ENCODE measurements at places on chromosomes 7 and 10.

- DNase-seq = peak; percentile 53
These were observed 175.6 kb downstream of the PLXNA4 start for GRCh38 chr7:132400561-132401142.

DNA sequence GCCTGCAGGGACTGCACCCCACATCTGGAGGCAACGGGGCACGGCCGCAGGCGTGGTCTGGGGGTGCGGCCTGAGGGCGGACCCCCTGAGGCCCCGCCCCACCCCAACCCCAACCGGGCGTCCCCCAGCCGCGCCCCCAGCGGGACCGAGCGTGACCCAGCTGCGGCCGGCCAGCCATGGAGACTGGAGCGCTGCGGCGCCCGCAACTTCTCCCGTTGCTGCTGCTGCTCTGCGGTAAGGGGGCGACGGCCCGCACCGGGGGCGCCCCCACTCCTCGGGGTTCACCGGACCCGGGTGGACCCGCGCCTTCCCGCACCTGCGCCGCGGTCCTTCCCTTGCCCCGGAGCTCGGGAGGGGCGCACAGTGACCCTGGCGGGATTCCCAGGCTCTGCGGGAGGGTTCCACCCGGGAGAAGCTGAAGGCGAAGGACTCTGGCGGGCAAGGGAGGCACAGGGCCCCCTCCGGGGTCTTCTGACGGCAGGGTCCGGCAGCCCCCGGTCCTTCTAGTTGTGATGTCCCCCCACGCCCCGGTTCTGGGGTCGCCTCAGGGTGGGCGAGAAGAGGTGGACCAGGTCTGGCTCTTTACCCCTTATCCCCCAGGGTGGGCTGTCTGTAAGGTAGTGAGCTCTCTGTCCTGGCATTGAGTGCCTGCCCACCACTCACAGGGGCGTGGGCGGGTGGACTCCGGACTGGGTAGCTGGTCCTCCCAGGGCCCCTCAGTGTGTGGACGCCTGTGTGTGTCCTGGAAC lies at the start of gene RAMP3:
Gene RAMP3 (plus strand): TSS at position 139 of the 749 bp plus-strand sequence. CDS start 38 bp downstream, at position 177.
- peak; percentile 59 for DNase-seq

GRCh38 chr7:109996927-109997326 lies 1094.0 kb upstream of the LRRN3 start:
- DNase-seq = no peak

DNA sequence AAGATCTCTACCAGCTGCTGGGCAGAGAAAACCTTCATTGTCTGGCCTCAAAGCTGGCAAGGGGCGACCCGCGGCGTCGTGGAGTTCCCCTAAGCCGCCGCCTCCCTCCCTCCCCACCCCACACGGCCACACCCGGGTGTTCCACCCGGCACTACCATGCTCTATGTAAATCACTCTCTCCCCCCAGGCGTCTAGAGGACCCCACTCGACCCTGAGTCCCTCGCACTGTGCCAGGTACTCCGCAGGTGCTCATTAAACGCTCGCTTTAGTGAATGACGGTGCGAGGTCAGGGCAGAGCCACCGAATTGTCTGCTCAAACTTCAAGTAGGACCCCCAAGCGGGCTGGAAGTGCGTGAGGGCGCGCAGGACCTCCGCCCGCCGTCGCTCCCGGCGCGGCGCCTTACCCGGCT lies 628 bp downstream of the PARP12 start:
- no peak for DNase-seq

DNA sequence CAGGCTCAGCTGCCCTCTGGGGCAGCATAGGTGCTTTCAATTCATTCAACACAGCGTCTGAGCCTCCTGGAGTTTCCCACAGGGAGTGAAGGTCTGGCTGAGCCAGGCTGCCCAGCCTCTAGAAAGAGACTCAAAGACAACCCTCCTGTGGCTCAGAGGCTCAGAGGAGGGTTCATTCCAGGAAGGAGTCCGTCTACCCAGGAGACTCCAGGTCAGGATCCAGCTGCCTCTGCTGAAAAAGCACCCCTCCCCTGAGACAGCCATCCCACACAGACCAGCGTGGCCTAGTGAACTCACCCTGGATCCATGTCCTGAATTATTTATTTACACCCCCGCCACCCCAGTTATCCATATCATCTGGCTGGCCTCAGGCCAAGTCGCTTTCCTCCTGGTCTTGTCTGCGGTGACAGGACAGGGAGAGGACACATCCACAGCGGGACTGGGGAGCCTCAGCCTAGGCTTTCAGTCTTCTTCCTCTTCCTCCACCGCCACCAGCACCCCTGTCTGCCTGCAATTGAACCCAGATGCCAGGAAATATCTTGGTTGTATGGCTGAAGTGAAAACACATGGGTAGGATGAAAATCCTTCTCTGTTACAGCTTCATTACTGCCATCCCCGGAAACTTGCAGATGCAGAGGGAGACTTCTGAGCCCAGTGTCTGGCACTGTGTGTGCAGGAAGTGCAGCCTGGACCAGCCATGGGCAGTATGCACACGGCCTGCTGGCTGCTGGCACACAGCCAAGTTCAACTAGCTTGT lies 44.0 kb upstream of the COL13A1 start:
- DNase-seq = peak; percentile 57

- no peak for DNase-seq
These were observed 36.2 kb downstream of the BAG3 start for GRCh38 chr10:119687192-119688032.

DNA sequence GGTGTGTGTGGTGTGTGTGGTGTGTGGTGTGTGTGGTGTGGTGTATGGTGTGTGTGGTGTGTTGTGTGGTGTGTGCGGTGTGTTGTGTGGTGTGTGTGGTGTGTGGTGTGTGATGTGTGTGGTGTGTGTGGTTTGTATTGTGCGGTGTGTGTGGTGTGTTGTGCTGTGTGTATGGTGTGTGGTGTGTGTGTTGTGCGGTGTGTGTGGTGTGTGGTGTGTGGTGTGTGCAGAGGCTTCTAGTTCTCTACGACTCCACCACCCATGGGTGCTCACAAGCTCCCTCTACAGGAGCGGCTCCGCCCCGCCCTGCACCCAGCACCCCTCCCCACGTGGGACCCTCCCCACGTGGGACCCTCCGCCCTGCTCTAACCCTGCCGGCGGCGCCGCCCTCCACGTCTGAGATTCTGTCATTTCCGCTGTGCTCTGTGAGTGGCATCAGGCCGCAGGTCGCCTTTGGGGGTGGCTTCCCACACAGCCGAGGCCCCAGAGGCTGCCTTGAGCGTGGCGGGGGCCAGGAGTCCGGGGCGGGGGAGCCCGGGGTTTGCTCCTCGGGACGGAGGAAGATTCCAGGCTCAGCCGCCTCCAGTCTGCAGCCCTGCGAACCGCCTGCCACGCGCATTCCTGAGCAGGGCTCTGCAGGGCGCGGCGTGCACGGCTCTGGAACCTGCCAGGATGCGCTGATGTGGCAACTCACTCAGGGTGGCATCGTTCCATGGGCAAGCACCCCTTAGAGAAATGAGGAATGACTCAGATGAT lies 37.0 kb upstream of the DNAJB6 start:
- no peak for DNase-seq

- DNase-seq = peak; percentile 63
These were observed 1.1 kb downstream of the TTYH3 start for GRCh38 chr7:2632733-2633537.

GRCh38 chr7:98795741-98796493 lies 73.9 kb downstream of the TMEM130 start:
- no peak for DNase-seq

GRCh38 chr7:158611541-158611940 lies 23.9 kb upstream of the PTPRN2 start:
- no peak for DNase-seq

- DNase-seq = no peak
These were observed at the start of gene PTPN12 for GRCh38 chr7:77537136-77537777. PTPN12 (plus strand) TSS chr7:77537295; CDS start chr7:77537547, 252 bp downstream.

GRCh38 chr7:27952456-27953285 lies 212.7 kb downstream of the TAX1BP1 start:
- no peak for DNase-seq

GRCh38 chr10:3925184-3925583 lies 140.2 kb upstream of the KLF6 start:
- no peak for DNase-seq

- no peak for DNase-seq
These were observed 4.4 kb downstream of the EIF3B start for GRCh38 chr7:2358968-2359527.

DNA sequence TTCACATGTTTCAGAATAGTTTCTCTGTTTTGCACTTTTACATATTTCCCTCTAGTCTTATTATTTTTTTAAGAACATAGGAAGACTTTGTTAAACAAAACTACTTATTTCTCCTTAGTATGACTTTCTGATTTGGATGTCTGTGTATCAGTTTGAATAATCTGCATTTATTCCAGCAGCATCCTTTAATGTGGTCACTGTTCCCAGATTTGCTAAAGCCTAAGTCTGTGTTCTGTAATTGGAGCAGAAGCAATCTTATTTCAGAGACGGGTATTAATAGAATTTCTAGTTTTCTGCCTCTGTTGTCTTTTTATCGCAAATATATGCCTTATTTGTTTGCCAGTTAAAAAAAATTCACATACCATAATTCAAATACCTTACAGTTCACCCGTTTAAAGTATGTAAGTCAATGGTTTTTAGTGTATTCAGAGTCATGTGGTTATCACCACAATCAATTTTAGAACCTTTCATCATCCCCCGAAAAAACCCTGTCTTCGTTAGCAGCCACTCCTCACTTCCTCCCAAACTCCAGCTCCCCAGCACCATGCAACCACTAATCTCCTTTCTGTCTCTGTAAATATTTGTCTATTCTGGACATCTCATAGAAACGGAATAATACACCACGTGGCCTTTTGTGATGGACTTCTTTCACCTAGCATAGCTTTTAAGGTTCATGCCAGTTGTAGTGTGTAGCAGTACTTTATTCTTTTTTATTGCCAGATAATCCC lies 58.7 kb downstream of the INPP5F start:
- DNase-seq = no peak

- no peak for DNase-seq
These were observed 590.8 kb downstream of the AUTS2 start for GRCh38 chr7:70188901-70189650.

DNA sequence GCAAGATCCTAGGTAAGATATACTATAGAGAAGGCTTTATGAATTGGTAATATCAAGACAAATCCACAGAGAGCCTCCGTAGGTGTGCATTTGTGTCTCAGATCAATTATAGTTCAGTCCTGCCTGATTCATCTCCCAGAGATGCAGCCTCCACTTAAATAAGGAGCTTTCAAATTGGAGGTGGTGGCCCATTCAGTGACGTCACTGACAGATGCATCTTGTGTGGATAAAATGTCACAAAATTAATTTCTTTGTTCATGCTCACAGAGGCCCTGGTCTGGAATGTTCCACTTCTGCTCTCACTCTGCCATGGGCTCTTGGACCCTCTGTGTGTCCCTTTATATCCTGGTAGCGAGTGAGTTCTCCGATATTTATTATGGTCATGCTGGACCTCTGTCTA lies 157.1 kb upstream of the PRSS58 start:
- no peak for DNase-seq

- no peak for DNase-seq
These were observed 222.0 kb upstream of the C7orf33 start for GRCh38 chr7:148368562-148368961.

GRCh38 chr7:135238112-135238744 lies 4.6 kb downstream of the STRA8 start:
- no peak for DNase-seq

DNA sequence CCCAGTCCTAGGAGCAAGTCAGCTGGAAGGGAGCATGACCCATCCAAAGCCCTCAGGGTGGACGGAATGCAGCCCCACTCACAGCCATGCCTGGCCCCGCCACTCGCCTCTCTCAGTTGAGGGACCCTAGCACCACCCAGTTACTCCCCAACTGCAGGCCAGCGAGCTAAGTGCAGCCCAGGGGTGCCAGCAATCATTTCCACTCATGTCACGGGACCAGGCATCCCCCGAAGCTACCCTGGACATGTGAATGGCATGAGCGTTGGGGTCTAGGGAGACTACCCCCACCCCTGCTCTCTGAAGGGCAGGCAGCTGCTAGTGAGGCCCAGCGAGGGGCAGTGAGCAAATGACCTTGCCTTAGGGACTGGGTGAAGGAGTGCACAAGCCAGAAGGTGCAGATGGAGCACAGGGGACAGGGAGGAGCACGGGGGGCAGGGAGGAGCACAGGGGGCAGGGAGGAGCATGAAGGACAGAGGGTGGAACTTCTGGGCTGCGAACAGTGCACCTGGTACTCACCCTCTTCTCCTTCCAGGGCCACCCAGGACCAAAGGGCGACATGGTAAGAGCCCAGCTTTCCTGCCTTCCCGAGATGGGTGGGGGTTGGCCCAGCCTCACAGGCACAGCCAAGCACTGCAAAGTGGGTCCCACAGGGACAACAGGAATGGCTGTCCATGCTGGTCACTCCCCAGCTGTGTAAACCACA lies 87.3 kb downstream of the COL13A1 start:
- DNase-seq = no peak

DNA sequence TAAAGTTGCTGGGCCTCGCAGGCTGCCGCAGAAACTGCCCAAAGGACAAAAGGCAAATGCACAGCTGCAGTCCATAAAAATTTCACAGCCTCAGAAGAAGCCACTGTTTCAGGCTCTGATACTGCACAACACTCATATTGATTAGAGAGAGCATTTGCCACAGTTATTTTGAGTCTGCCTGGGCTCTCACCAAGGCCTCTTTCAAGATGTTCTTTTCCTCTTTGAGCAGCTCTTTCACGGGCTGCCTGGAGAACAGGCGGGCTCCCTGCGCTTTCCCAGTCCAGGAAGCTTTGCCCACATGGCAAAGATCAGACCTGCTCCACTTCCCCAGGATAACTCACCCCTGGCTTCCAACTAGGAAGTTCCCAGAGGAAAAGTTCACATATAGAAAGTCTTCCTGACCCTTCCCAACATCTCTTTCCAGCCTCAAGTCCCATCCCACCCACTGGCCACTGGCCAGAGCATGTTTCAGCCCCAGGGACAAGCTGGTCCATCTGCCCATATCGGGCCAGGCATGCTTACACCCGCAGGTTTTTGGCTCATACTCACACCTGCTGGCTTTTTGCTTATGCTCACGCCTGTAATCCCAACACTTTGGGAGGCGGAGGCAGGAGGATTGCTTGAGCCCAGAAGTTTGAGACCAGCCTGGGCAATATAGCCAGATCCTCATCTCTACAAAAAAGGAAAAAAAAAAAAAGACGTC lies 3.3 kb downstream of the SLIT1 start:
- no peak for DNase-seq

DNA sequence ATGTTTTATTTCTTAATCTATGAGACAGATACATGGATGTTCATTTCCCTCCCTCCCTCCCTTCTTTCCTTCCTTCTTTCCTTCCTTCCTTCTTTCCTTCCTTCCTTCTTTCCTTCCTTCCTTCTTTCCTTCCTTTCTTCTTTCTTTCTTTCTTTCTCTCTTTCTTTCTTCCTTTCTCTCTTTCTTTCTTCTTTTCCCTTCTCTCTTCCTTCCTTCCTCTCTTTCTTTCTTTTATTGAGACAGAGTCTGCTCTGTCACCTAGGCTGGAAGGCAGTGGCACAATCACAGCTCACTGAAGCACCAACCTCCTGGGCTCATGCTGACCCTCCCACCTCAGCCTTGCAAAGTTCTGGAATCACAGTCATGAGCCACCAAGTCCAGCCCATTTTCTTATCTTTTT lies 5.5 kb upstream of the PRRT4 start:
- no peak for DNase-seq

- DNase-seq = no peak
These were observed 78.5 kb downstream of the ETV1 start for GRCh38 chr7:13910805-13911551.

All from tibial artery (tissue), 4 donors.